ENCODE measurements at places on chromosomes 2 and 18.
A peak's percentile ranks its signal among the peaks of the same experiment; 100 is the strongest.

- DNase-seq = no peak
These were observed 263.6 kb downstream of the RNF144A start for GRCh38 chr2:7180638-7181370.

GRCh38 chr2:174085781-174086180 lies 120.6 kb upstream of the SP3 start:
- no peak for DNase-seq

- DNase-seq = no peak
These were observed 250.8 kb downstream of the LRRTM1 start for GRCh38 chr2:80053522-80054345.

DNA sequence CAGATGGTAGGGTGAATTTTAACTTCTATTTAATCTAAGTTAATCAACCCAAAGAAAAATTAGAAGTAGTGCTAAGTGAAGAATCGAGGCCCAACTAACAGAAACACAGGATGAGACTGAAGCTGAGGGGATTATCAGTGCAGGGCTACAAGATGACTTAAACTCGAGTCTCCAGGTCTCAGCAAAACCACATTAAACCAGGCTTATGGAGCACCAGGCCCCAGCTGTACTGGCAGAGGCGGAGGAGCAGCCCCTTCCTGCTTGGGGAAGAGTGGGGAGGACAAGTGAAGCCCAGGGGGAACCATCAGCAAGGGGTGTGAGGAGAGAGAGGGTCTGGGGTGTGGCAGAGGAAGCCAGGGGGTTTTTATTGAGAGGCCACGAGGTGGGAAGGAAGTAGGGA lies 135.9 kb upstream of the EPAS1 start:
- DNase-seq = no peak

- no peak for DNase-seq
These were observed 38.8 kb downstream of the MFSD6 start for GRCh38 chr2:190446750-190447516.

GRCh38 chr2:65382323-65382722 lies 50.1 kb downstream of the SPRED2 start:
- no peak for DNase-seq

- DNase-seq = no peak
These were observed 87.4 kb downstream of the ADAM23 start for GRCh38 chr2:206530727-206531126.

- DNase-seq = no peak
These were observed 41.6 kb downstream of the LYPD6B start for GRCh38 chr2:149080099-149080498.

- DNase-seq = no peak
These were observed 289.7 kb downstream of the TRIB2 start for GRCh38 chr2:13006426-13006825.

DNA sequence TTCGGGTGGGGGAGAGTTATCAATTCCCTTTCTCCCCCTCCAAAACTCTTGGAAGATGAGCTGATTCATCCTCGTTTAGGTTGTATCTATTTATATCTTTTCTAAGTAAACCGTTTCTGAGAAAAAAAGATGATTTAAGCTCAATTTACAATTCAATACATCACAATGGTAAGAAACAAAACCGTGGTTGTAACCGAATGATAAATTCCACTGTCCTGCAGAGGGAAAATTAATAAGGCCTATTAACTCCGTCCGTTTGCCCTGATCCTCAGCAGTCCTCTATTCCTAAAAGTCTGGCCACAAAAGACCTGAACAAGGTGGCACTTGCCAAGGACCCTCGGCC lies 286.2 kb downstream of the TCF4 start:
- no peak for DNase-seq

DNA sequence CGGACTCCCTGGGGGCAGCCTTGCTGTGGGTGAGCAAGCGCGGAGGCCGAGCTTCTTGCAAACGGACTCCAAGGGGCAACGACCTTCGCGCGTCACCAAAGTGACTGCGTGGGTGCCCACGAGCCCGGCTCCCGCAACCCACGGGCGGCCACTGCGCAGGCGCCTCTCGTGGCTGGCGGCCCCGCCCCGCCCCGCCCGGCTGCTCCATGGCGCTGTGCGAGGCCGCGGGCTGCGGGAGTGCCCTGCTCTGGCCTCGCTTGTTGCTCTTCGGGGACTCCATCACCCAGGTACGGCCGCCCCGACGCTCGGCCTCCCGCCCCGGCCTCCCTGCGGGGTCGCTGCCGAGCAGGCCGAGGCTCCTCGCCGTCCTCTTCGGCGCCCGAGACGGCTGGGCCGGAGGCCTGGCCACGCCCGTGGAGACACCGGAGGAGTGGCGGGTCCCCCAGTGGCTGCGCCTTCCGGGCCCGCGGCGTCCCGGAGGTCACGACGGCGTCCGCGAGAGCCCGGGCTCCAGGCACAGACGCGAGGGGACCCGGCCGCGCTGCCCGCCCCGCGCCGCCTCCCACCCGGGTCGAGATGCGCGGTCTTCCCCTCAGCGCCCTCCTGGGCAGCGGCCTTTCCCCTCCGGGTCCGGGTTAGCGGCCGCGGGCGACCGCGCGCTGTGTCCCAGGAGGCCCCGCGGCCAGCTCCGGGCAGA lies at the start of gene IAH1:
Gene IAH1 (plus strand): TSS at position 191 of the 697 bp plus-strand sequence. CDS start 16 bp downstream, at position 207.
- DNase-seq = peak; percentile 40

DNA sequence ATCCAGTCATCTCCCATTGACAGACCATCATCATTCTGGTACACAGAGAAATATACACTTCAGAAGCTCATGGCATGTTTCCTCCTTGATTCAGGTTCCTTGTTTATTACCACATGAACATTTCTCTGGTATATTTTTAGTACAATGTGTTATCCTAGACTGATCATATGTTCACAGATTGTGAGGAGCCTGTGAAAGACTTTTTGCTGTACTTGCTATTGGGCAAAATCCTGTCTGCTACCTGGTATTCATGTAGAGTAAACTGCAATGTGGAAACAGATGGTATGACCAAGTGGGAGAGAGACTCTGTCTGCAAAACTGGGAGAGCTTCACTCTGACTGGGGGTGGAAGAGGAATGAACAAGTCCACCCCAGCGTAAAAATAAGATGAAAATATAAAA lies 657.2 kb downstream of the IRS1 start:
- DNase-seq = no peak

DNA sequence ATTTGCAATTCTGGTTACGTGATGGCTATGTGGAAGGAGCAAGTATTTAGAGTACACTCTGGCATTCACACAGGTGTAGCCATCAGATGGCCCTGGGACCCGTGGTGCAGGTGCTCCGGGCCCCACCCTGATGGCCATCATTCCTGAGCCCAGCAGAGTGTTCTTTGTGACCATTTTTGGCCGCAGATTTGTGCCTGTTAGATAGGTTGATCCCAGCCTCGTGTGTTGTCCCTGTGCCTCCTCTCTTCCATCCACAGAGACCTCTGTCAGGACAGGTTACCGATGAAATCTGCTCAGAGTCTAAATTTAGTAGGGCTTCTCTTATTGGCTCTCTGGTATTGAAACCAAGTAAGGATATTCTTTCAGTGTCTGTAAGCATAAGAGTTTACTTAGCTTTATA lies 33.9 kb downstream of the MAPRE2 start:
- DNase-seq = no peak

DNA sequence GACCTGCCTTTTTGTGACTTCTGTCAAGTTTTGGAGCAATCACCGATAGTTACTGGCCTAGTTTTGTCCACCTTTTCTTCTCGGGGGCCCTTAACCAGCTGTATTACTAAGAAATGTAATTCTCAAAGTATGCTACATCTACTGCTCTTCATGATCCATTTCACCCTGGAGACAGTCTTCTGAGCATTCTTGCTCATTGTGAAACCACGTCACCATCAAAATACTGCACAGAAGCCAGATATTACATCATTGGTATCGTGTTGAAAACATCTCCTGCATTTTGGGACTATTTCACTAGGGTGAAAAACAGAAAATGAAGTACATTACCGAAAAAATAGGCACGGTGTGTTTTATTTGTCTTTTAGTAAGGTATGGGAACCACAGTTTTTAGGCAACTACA lies 11.7 kb downstream of the LYPD6B start:
- no peak for DNase-seq

- DNase-seq = no peak
These were observed 494.2 kb upstream of the SPHKAP start for GRCh38 chr2:228675646-228676045.

- DNase-seq = no peak
These were observed 385.4 kb upstream of the NXPH2 start for GRCh38 chr2:139165601-139166000.

DNA sequence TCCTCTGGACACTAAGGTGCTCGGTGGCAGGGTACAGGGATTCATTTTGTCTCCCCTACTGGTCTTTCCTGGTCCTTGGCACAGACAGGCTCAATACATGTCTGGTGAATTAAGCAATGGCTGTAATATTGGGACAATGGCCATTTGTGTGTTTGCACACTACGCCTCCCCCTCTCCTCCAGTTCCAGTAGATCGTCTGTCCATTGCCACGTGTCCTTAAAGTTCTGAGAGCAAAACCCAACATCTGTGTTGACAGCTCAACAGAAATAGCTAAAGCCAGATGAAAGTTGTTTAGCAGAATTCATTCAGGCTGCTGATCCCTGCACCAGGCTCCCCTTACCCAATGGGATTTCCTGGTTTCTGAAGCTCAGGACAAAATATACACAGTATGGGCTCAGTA lies 9.0 kb upstream of the FABP1 start:
- no peak for DNase-seq

DNA sequence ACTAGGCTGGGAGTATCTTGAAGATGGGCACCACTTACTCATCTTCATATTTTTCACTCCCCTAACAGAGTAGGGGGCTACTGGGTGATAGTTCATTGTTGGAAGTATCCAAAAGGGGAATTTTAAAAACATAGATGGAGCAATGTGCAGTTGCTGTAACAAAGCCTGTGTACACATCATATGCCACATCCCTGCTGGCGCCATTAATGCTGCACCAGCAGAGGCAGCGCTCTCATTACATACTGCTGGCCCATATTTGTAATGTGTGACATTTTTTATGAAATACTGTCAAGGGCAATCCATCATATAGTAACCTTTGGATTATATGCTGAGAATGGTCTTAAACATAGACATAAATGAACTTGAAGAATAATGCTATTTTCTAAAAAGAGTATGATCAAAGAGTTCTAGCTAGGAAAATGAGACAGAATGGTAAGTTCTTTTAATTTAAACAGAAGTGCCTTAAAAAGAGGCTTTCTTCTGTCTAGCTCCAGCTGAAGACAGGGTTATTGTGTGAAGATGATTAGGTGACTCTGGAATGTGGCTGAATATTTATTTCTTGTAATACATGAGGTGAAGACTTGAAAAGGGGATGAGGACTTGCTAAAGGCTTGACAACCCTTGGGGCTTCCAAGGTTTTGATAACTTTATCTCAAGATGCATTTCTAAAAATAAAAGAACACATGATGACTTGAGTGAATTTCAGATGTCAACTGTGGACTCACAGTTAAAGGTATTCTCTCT lies 2.4 kb upstream of the TMEM178A start:
- DNase-seq = no peak

DNA sequence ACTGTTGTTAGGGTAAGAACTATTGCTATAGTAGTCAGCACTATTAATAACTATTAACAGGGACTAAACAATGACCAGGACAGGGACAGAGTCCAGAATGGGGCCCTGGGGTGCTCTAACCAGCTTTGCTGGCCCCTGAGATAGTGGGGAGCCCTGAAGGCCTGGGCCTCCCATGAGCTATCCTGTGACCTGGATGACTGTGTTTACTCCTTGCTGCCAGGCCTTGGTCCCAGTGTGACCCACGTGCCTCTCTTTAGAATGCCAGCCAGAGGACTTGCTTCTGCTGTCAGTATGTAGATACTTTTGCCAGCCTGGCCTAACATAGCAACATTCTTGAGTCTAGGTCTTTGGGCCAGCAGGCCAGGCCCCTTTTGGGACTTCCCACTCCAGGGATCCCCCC lies 11.4 kb downstream of the CDK5R2 start:
- no peak for DNase-seq

DNA sequence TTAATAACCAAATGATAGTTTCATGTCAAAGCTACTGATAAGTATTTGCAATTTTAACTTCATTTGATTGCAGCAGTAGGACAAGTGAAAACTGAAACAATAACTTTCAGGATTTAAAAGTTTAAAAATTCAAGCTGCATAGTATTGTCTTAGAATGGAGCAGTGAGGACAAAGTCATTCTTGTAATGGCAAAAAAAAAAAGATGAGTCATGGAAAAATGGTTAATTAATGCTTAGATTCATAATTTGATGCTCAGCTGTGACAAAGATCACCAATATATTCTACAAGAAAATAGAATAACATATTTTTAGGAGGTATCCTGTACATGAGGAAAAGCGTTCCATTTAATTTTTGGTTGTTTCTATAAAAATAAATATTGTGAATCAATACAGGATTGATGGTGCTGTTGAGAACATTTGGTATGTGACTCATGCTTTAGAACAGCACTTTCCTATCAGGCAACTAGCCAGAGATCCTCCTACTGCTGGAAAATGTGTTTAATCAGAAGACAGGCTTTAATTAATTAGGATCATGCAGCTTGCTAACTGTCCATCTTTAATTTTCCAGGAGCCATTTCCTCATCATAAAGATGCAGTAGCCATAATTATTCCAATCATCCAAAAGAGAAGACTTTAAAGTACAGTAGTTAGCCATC lies 239.0 kb upstream of the MMADHC start:
- DNase-seq = no peak

GRCh38 chr18:61949946-61950345 lies 57.1 kb upstream of the RNF152 start:
- DNase-seq = no peak

GRCh38 chr18:5388896-5389295 lies 93.4 kb upstream of the ZBTB14 start:
- no peak for DNase-seq

- DNase-seq = no peak
These were observed 42.6 kb upstream of the MAPRE2 start for GRCh38 chr18:34998661-34999060.
